A172 (cell line): ENCODE measurements at places on chromosomes 13 and 19.

- no peak for DNase-seq
Measured at GRCh38 chr19:32363632-32364031, 18.2 kb downstream of the ZNF507 start.

- peak; percentile 49 for DNase-seq
Measured at GRCh38 chr13:100611678-100612492, 23.3 kb upstream of the GGACT start.

DNA sequence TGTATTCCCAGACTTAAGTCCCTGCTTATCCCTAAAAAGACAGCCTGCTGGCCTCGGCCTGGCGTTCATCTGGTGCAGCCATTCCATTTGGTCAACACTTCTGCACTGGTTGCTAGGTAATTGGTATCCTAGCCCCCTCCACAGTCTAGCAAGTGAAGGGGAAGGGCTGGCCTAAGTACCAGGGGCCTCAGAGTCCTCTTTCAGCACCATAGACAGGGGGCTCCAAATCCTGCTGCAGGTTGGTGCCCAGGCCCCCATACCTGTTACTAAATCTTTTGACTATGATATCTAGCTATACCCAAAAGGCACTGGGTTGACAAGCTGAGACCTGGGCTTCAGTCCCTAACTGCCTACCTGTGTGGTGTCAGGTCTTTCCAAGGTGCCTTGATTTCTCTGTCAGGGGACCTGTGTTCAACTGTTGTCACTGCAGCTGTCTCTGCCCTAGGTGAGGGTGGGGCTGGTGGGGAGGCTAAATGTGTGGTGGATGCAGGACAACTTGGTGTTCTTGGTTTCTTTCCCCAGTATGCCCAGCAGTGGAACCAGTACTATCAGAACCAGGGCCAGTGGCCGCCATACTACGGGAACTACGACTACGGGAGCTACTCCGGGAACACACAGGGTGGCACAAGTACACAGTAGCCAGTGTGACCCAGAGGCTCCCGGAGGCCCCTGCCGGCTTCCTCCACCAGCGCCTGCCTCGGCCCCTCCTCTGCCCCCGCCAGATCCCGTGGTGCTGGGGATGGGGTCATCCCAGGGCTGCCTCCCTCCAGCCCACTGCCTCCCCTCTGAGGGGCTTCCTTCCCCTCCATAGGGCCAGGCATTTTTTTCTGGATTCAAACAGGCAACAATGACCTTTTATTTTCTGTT, 3.8 kb upstream of the CCDC97 start:
- DNase-seq: no peak

GRCh38 chr13:45180713-45181601, 19.9 kb downstream of the KCTD4 start:
- DNase-seq: no peak

- DNase-seq: no peak
Measured at GRCh38 chr19:14901675-14902260, 15.8 kb upstream of the OR7A17 start.

GRCh38 chr13:60431108-60431700, 34.2 kb downstream of the TDRD3 start:
- peak; percentile 58 for DNase-seq

- no peak for DNase-seq
Measured at GRCh38 chr19:50252111-50252886, 48.9 kb downstream of the MYH14 start.

- DNase-seq: no peak
Measured at GRCh38 chr13:80668452-80668851, 327.5 kb upstream of the SPRY2 start.

- no peak for DNase-seq
Measured at GRCh38 chr19:4064149-4064495, 2.6 kb downstream of the ZBTB7A start.

DNA sequence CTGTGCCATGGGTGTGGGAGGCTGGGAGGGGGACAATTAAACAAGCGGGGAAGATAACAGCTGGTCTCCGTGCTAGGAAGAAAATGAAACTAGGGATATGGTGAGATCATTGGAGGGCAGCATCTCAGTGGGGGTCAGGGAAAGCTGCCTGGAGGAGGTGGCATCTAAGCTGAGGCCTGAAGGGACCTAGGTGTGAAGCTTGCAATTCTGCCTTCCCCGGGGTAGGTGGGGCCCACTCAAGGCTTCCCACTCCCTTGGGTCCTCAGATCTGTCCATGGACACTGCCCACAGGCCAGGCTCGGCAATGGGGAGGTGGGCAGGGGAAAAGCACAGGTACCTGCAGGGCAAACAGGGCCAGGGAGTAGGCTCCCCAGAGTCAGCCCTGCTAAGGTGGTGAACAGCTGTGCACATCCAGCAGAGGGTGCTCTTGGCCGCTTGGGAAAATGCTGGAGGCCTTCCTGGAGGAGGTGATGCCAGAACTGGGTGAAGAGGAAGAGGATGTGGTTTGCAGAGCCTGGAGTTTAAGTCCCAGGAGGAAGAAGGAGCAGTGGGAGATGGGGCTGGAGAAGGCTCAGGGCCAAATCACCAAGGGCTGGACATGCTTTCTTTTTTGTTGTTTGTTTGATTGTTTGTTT, 25.7 kb upstream of the CCNE1 start:
- peak; percentile 30 for DNase-seq

DNA sequence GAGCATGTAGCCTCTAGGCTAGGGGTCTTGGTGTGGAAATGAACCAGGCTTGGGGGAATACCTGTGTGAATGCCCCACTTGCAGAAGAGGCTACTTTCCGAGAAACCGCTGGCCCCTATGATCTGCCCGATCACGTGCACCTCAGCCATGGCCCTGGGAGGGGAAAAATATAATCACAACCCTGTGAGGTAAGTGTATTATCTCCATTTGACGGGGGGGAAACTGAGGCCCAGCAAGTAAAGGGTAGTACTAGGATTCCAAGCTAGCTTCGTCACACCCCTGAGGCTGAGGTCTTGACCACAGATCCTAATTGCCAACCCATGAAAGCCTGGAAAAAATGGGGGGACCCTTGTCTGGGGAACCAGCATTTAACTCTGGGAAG, 587 bp downstream of the B9D2 start:
- DNase-seq: no peak

DNA sequence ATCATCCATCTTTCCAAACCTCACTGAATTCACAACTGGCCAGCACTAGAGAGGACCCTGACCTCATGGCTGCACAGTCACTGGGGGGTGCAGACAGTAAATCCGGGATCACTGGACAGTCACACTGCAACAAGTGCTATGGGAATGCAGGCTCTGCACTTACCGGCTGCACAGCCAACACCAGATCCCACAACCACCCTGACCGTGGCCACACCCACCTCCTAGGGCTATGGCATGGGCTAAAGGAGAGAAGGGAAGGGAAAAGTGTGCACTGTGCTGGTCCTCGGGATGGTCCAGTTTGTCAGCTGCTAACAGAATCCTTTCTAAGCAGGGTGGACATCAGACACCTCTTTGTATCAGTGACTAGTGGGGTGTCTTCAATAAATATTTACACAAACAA, 118.2 kb downstream of the MIPEP start:
- DNase-seq: no peak

GRCh38 chr13:51348069-51348967, 8.8 kb downstream of the SERPINE3 start:
- no peak for DNase-seq

DNA sequence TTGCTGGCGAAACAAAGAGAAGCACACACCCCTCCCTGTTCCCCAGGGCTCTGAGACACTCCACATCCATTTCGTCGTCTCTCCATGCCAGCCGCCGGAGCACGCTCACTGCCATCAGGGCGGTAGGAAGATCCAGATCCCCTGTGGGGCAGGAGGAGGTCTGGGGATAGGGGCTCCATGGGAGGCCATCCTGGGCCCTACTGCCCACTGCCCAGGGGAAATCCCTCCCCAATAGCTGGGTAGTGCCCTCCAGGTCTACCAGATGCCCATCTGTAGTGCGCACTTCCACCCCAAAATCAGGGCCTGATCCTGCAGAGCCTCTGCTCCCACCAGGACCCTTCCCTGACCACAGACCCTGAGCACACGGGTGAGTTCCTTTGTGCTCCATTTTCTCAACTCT, 80.3 kb downstream of the EFNB2 start:
- no peak for DNase-seq

DNA sequence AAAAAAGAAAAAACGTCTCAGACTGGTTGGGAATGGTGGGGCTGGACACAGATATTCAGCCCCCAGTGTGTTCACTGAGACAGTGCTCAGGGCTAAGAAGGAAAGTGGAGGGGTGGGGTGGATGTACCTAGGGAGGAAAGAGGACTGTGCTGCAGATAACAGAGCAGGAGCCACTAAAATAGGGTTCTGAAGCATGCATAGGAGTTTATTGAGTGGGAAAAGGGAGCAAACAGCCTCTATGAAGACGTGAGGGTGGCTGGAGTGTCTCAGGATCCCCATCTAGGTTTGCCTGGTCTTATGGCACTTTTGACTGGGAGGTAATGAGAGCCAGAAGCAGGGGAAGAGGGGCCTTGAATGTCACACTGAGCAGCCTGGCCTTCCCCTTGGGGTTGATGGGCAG, 3.4 kb downstream of the MEGF8 start:
- no peak for DNase-seq

DNA sequence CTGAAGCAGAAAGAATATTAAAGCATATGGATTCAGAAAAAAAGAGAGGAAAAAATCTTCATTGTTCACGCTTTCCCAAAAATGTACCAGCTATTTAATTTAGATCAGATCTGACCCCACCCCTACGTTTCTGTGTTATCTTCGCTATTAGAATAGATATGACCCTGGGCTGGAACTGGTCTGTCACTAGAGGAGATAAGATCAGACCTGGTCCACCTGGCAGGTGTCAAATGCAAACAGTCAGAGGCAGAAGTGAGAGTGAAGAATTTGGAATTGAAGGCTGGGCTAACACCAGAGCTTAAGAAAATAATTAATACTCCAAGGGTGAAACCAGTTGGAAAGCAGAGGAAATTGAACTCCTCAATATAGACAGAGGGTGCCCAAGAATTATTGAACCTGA, 30.0 kb upstream of the MBNL2 start:
- DNase-seq: no peak

- DNase-seq: no peak
Measured at GRCh38 chr13:37201081-37201480, 95.6 kb upstream of the CSNK1A1L start.

- peak; percentile 84 for DNase-seq
Measured at GRCh38 chr13:50357586-50358118, 342.4 kb downstream of the KCNRG start.

DNA sequence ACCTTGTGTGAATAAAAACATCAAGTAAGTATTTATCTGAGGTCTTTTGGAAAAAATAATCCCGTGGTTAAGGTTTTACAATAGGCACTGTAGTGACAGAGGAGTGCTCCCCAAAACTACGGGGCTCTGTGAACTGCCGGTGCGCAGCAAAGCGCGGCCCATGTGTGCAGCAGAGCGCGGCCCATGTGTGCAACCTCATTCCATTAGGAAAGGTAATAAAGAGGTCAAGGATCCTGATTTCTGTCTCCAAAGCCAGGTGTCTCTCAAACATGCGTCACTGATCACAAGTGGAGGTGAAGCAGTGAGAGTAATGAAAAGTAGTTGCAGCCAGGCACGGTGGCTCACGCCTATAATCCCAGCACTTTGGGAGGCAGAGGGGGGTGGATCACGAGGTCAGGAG, 58.7 kb downstream of the MRPL57 start:
- no peak for DNase-seq

DNA sequence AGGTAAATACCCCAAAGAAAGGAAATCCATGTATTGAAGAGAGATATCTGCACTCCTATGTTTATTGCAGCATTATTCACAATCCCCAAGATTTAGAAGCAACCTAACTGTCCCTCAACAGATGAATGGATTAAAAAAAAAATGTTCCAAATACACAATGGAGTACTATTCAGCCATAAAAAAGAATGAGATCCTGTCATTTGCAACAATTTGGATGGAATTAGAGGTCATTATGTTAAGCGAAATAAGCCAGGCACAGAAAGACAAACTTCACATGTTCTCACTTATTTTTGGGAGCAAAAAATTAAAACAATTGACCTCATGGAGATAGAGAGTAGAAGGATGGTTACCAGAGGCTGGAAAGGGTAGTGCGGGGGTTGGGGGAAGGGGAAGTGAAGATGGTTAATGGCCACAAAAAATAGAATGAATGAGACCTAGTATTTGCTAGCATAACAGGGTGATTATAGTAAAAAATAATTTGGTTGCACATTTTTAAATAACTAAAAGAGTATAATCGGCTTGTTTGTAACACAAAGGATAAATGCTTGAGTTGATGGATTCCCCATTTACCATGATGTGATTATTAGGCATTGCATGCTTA, 9.7 kb upstream of the ZNF709 start:
- DNase-seq: no peak

GRCh38 chr13:74070513-74070912, 63.7 kb downstream of the KLF12 start:
- DNase-seq: no peak

DNA sequence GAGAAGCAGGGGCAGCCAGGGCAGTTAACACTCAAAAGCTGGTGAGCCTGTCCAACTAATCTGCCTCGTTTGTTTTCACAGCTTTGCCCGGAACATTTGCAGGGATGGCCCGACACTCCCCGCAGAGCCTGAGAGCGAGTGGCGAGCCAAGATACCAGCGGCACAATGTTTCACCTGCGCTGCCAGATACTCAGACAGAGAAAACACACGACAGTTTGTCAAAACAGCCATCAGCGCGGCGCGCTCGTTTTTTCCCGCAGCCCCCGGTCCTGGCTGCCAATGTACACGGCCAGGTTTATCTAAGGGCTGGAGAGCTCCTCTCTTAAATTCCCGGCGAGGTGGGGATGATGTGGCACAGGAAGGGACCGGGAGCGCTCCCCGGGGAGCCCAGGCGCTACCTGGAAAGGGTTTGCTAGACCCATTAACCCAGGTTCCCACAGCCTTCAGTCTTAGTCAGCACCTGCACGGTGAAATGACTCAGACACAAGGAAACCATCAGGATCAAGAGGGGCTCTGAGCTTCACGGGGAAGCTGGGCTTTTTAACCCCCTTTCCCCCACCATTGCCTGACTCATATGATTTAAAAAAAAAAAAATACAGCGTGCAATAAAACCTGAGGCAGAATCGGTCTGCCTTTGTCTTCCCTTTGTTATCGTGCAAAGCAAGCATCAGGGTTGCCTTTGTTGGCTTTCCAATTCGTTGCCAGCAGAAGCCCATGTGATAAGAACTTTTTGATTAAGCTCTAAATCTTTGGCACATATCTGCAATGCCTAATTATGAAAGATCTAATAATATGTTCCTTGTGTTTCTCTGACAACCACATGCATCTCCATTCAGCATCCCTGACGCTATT, 186.2 kb downstream of the EFNB2 start:
- peak; percentile 65 for DNase-seq

- DNase-seq: no peak
Measured at GRCh38 chr19:3687774-3688706, 12.2 kb downstream of the PIP5K1C start.

GRCh38 chr13:98957731-98958442, 20.0 kb downstream of the DOCK9 start:
- no peak for DNase-seq
